ENCODE measurements at places on chromosomes 16 and 17.

DNA sequence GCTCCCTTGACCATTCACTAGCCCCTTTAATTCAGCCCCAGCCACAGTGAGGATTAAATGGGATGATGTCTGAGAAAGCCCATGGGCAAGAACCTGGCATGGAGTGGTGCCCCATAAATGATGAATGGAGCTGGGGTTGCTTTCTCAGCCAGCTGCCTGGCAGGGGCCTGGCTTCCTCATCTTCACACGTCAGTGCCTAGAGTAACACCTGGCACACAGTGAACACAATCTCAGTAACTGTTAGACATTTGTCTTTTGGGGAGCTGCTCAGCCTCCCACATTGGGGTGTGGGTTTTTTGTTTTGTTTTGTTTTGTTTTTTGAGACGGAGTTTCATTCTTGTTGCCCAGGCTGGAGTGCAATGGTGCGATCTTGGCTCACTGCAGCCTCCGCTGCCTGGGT is 47.5 kb upstream of the MEOX1 start:
- no peak for DNase-seq

DNA sequence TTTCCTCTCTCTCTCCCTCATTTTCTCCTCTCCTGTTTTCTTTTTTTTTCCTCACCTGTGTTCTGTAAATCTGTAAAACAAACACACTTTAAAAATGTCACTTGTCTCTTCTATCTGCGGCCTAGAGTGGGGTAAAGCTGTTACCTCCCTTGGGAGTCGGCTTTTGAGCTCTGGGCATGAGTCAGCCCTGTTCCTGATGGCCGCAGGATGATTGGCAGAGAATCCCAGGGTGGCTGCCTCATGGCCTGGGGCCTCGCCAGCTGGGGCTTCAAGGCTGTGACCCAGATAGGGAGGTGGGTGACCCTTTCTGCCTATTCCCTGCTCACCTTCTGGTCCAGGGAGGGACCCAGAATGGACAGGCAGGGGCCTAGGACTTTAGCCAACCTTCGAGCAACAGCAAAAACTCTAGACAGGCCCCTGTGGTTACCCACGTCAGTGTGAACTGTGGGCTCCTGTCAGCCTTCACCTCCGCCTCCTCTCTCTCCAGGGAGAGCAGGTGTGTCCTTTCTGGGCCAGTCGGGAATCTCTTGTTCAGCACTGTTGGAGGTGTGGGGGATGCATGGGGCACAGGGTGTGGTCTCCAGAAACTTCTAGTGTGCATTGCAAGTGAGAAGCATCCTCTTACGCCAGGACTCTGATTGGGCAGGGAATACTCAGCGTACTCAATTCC is 87.4 kb downstream of the RAP1GAP2 start:
- no peak for DNase-seq

GRCh38 chr17:30805944-30806456 is 18.5 kb downstream of the CRLF3 start:
- no peak for DNase-seq

GRCh38 chr16:85445064-85445778 is 167.9 kb upstream of the GSE1 start:
- DNase-seq, result no peak

DNA sequence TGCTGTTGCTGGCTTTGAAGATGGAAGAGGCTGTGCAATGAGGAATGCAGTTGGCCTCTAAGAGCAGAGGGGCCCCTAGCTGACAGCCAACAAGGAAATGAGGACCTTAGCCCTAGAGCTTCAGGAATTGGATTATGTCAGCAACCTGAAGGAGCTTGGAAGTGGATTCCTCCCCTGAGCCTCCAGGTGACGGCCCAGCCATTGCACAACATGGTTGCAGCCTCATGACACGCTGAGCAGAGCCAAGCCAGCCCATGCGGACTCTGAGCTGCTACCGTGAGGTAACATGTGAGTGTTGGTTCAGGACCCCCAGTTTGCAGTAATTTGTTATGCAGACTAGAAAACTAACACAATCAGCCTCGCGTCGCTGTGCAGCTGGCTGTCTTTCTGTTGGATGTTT is 20.2 kb downstream of the CCDC42 start:
- DNase-seq, result no peak

Data from iPS DF 19.7 (cell line).